ENCODE measurements at places on chromosomes 1 and 21.
A peak's percentile ranks its signal among the peaks of the same experiment; 100 is the strongest.

GRCh38 chr1:43206600-43207228 is 34.6 kb downstream of the CFAP57 start:
- DNase-seq: no peak

DNA sequence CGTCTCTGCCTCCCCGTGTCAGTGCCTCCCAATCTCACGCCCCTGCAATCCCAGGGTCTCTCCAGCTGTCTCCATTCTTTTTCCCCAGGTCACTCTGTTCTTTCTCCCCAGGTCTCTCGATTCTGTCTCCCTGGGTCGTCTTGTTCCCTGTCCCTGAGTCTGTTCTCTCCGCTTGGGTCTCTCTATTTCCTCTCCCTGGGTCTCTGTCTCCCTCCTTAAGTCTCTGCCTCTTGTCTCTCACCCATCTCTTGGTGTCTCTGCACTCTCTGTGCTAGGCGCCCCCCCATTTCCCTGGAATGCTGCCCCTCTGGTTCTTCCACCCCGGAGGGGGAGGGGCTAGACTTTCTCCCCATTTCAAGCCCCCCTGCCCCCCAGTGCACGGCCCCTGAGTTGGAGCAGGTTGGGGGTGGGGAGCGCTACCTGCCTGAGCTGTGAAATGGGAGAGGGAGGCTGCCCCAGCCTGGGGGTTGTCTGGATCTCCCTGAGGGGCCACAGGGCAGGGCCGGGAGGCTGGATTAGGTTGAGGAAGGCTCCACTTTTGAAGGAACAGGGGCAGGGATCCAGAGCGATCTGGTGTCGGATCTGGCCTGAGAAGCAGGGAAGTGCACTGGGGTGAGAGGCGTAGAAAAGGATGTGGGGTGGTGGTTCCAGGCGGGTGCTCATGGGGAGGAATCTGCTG is 1.4 kb downstream of the PTPRF start:
- DNase-seq: no peak

DNA sequence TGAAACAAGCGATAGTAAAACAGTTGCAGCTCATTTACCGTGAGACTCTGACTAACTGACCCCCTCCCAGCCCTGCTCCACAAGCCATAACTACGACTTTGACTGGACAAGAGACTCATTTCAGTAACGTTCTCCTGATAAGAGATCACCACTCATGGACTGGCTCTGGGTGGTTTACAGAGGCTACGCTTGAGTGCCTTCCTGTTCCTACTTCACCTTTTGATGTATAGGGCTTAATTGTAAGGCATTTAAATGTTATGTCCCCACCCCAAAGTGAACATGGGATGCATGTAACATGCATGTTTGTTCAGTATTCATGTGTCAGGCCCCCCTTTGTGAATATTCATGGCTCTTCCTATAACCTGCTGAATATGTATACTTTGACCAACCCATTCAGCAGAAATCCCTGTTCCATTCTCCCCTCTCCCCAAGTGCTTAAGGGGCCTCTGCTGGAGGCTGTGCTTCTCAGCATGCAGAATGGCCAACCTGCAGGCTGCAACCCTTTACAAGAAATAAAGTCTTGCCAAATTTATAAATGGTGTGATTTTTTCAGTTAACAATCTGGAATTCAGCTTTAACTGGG is 50.7 kb upstream of the SPOCD1 start:
- DNase-seq: no peak

DNA sequence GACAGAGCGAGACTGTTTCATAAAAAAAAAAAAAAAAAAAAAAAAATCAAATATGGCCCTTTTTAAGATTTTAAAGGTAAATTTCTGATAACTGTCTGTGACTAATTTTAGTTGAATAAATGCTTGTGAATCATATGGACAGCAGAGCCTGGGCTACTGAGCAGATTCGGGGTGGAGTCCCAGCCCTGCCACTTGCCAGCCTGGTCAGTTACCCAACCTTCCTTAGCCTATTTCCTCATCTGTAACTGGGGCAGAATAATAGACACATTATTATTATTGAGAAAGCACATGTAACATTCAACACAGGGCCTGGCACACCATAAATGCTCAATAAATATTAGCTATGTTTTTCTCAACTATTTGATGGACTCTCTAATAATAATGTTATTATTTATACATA is 11.2 kb upstream of the H3-3A start:
- no peak for DNase-seq

DNA sequence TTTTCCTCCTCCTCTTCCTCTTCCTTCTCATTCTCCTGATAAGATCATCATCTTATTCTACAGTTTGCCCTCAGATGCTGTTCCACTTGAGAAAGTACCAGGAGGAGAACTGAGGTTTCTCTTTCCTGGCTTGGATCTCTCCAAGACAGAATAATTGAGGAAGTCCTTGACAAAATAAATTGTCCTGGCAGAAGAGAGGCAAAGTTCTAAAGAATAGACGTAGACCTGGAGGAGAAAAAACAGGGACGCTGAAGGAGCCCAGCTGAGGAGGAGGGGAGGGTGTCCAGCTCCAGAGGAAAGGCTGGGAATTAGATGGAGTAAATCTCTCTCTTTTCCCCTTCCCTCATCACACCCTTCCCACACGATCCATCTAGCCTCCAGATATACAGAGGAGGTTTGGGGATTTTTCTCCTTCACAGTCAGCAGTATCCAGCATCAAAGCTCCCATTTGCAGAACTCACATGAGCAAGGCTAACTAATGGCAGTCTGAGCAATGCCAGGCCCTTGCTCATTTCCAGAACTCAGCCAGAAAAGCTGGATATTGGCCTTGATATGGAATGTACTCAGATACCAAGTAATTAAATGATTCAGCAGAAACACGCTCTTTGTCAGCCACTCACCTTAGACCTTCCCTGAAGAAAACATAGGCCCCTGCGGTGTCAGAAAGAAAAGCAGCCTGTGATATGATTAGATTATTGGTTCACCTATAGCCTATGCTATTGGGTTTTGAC is 5.1 kb upstream of the GNG12 start:
- no peak for DNase-seq

DNA sequence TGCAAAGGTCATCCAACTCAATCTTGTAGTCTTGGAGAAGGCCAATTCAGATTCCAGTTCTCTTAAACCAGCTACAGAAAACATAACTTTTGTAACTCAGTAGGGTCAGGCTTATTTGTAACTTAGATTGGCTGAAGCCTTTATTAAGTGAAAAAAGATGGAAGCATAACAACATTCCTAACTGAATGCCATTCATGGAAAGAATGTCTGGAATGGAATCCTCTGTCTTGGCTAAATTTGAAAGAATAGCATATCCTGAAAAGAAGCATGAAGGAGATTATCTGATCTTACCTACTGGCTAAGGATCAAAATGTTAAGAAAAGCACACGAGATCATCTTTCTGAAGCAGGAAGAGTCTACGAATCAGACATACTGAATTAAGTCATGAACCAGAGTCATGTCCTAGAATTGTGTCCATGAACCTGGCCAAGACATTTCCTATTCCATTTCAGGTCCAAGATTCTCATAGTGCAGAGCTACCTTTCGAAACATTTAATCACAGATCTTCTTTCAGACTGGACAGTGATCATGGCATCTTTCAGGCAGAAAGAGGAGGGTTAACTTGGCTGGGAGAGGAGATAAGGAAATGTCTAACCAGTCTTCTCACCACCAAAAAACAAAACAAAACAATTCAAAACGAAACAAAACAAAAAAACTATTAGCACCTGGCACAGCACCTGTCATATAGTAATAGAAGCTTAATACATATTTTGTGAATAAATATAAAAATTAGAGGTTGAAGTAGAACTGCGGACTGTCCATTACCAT is 75.6 kb downstream of the XCL2 start:
- DNase-seq: no peak

- DNase-seq: no peak
These were observed 99.2 kb downstream of the LHX8 start for GRCh38 chr1:75233302-75233929.

DNA sequence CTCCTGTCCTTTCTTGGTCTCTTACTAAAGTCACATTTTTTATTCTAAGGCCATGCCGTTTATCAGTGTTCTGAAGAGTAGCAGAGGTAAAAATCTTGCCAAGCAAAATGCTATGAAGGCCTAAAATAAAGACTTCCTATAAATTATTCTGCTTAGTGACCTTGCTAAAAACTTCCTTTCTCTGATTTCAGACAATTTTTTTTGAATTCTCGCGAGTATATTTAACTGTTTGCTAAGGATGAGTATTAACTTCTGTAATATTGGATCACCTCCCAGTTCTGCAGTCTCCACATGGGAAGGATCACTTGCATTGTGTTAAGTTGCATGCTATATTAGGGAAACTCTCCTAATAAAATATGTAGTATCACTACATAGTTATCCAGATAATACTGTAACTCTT is 123.4 kb upstream of the SNX7 start:
- no peak for DNase-seq

DNA sequence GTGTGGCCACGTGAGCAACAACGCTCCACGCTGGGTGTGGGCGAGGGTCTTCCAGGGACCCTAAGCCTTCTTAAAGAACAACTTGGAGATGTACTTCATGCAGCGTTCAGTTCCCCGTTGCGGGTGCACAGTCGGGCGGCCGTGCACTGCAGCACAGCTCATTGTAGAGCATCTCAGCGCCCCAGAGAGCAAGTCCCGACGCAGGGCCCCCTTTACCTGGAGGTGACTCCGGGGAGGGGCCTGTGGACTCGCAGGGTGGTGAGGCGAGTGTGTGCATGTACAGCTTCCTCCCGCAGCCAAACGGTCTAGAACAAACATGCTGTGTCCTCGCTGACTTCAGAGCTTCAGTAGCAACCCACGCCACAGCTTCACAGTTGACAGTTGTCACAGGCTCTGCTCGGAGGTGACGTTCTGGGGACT is 19.5 kb downstream of the RRP1 start:
- no peak for DNase-seq

- DNase-seq: no peak
These were observed 14.2 kb downstream of the MTF1 start for GRCh38 chr1:37845049-37845646.

GRCh38 chr1:7717748-7718368 is 53.2 kb upstream of the VAMP3 start:
- DNase-seq: no peak

DNA sequence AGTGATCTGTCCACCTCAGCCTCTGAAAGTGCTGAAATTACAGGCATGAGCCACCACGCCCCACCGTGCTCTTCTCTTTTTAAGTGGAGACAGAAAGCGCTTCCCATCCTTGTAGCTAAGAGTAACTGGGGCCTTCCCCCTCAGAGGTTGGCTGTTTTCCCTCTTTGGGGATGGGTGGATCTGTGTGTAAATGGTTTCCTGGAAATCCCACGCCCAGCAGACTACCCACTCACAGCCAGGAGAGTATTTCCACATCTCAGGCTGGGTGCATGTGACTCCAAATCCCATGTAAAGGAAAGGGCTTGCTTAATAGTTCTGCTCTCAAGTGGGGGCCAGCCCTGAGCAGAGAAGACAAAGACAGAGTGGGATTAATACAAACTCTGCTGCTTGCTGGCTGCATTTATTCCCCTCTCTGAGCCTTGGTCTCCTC is 19.6 kb upstream of the TCEA3 start:
- DNase-seq: no peak

GRCh38 chr1:174875306-174875705 is 124.4 kb upstream of the CACYBP start:
- DNase-seq: peak; percentile 5
